ENCODE measurements at places on chromosomes 7 and 10.

DNA sequence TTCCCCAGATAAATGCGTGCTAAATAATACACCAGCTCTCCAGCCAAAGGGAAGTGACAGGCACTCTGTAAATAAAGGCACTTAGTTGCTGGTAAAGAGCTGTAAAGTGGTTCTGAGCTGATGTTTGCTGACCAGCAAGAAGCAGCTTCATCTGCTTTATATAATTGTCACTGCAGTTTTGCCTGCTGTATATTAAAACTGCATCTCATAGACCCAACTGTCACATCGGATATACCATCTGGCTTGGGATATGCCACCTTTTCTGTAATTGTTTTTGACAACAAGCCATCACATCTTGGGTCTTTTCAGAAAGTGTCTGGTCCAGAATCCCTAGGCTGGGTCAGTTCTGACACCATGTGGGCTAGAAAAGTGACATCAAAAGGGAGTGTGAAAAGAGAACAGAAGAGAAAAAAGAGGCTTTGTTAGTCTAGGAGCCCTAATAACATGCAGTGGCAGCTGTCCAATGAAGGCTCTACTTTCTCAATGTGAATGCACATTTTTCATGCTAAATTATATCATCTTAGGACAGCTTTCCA is 697.6 kb downstream of the KCNMA1 start:
- DNase-seq = no peak

DNA sequence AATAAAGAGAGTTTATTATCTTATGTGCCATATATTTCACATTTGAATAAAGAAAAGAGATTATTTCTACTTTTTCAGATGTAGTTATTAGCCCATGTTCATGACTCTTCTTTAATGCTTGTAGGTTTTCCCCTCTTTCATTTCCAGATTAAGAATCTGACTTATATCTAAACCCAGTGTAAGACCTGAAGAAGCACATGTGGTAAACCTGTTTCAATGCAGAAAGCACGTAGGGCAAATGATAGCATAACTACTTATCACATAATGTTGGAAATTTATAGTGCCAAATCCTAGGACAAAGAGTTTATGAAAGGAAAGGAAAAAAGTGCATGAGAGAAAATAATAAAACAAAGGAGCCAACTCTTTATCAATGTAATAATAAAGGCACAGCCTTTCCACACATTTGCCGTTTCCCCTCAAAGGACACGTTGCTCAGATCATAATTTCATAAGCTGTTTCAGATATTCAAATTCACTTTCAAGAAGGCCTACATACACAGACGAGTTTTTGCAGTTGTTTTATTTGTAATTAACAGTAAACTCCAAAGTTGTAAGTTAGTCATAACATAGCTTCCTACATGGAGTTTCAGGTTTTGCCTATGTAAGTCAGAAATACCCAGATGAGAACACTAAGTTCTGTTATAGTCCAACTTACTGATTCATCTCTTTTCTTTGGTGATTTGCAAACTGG is 88.8 kb upstream of the MDFIC start:
- no peak for DNase-seq

DNA sequence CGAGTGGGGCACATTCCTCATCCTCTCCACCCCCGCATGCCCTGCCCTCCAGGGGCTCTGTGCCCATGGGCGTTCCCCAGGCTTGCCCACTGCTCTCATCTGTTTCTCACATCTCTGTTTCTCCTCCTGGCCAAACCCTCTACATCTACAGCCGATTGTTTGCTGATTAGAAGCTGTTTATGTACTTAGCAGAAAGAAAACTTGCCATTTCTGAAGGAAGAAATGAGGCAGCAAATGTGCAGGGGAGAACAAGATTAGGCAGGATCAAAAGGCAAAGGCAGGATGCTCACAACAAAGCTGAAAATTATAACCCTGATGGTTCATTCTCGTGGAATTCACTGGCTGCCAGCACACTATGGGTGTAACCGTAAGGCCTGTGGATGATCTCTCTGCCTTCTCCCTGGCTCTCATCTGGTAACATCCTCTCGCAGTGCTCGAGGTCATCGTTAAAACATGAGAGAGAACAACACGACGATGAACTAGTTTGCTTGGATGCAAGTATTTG is 111.6 kb upstream of the KLF14 start:
- no peak for DNase-seq

DNA sequence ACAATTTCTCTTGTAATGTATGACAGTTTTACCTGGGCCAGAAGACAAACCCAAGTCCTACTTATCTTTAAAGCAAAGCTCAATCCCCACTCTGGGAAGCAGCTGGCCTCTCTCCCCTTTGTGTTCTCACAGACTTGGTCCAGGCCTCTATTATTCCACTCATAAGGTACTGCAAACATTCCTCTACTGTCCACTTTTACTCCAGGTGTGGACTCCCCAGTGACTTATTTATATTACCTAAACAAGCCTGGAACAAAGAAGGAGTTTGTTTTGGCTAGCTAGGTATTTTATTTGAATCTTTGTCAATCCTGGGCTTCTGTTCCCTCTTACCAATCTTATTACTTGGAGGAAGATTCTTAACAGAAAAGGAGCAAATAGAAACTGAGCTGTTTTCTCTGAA is 163.5 kb downstream of the SKAP2 start:
- DNase-seq = no peak

- DNase-seq = no peak
Measured at GRCh38 chr7:50745336-50745735, 37.4 kb downstream of the GRB10 start.

- DNase-seq = no peak
Measured at GRCh38 chr7:34080513-34080912, 175.2 kb downstream of the BMPER start.

- DNase-seq = no peak
Measured at GRCh38 chr7:1752111-1752510, 82.0 kb downstream of the ELFN1 start.

GRCh38 chr7:140685407-140686087 is 11.0 kb upstream of the NDUFB2 start:
- DNase-seq = no peak

DNA sequence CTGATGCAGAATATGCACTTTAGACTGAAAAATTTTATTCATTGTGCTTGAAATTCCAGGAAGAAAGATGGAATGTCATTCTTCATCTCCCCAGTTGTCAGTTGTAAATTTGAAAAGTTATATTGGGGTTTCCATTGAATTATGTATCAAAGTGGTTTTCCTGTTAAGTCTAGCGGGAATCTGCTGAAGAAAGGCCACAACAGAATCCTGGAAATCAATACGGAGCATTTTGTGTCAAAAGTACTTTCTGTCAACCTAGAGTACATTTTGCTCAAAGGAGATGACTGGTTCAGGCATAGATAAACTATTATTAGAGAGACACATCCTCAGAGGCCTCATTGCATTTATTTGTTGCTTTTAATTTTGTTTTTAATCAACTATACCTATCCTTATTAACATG is 538.2 kb upstream of the SEMA3D start:
- DNase-seq = no peak

DNA sequence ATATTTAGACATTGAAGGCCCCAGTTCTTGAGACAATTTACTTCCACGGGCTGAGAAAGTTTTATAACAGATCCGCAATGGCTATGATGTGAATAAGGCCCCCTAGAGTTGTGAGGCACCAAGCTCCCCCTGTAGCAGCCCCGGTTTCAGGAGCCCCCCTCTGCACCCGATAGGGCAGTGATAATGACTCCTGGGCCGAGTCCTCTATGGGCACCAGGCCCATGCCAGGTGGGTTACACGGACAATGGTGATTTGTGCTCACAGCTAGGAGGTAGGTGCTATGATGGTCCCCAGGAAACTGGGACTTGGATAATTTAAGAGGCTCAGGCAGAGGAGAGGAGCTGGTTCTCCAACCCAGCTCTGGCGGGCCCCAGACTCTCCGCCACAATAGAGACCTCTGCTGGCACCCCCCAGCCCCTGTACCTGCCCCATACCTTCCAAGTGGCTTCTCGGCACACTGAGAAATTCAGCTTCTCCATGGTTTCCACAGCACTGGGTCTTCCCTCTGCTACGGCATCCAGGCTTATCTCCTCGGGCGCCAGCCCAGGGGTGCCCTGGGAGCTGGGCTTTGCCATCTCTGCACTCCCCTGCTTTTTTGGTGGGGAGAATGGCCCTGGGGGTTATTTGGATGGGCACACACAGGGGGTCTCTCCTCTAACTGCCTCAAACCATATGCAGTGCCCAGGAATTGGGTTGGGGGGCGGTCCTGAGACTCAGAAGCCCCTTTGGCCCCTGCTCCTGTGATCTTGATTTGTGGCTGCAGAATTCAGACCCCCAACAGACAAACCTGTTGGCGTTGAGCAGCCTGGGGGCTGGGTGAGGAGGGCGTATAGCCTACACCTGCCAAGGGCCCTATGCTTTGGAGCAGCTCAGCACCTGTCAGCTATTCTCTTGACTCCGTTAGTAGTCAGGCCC is 12.2 kb upstream of the KCP start:
- DNase-seq = no peak

- no peak for DNase-seq
Measured at GRCh38 chr10:21924511-21924910, 79.0 kb downstream of the DNAJC1 start.

DNA sequence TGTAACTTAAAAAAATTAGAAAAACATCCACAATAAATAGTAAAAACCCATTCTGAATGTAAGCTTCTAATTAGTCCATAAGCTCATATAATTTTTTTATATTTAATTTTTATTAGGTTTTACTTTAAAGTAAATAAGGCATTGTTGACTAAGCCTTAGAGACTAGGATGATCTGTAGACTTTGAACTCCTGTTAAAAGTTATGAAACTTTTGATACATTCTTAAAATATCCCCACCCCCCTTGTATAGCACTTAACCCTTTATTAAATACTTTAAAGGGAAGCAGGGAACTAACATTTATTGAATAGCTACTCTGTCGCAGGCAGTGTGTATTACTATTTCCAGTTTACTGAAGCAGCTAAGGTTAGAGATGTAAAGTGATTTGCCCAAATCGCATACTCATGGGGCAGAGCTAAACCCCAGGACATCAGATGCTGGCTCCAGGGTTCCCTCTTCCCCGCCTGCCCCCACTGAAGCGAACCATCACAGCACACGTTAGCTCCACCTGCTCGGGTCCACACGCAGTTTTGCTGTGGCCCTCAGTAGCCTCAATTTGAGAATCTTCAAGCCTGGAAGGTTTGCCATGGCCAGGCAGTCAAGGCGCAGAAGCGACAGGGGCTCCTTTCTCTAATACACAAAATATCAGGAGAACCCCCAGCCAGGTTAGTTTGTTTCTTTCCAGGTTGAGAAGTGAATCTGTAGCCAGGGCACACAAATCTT is 762 bp downstream of the PON1 start:
- DNase-seq = no peak

GRCh38 chr10:111089293-111089692 is 12.5 kb downstream of the ADRA2A start:
- no peak for DNase-seq

DNA sequence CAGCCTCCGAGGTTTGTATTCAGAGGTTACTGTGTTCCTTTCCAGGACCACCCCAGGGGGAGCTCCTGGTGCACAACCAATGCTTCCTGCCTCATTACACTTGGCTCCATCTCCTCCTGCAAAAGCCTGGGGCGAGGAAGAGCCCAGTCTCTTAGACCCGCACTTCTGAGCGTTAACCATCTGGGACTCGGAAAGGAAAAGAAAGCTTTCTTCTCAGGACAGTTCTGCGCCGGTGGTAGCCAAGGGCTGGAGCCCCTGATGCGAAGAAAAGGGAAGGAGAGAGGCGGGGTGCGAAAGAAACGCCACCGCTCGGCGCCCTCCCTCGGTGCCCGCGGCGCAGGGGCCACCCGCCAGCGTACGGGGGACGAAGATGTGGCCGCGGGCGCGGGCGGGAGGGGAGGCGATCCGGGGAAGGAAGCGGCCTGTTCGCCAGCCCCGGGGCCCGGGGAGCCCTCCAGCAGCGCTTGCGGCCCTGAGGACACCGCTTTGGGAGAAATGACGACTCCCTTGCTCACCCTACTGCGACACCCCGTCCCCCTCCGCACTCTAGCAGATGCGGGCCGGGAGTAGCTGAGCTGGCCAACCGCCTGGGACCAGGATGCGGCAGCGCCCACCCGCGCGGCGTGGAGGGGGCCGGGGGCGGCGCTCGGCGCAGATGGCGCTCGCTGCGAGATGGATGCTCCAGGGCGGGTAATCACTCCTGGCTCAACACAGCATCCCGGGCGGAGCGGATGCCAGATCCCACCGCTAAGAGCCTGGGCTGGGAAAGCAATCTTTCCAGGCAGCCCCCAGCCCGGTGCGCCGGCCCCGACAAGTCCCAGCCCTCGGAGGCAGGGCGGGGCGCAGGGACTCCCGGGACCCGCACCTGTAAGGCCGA is 1.3 kb downstream of the NRCAM start:
- DNase-seq = peak; percentile 72

GRCh38 chr10:18155321-18155720 is 15.1 kb downstream of the CACNB2 start:
- DNase-seq = no peak

- DNase-seq = no peak
Measured at GRCh38 chr10:70969188-70969587, 80.8 kb upstream of the PCBD1 start.

GRCh38 chr10:66940965-66941364 is 15.1 kb downstream of the LRRTM3 start:
- no peak for DNase-seq

DNA sequence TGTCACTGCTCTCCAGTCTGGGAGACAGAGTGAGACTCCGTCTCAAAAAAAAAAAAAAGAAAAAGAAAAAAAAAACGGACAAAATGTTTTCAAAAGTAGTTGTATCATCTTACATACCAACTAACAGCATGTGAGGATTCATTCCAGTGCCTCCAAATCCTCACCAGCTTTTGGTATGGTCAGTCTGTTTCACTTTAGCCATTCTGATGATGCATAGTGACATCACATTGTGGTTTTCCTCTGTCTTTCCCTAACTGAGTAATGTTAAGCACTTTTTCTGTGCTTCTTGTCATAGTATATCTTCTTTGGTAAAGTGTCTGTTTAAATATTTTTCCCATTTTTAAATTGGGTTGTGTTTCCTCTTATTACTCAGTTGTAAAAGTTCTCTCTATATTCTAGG is 251.4 kb upstream of the CTBP2 start:
- no peak for DNase-seq

DNA sequence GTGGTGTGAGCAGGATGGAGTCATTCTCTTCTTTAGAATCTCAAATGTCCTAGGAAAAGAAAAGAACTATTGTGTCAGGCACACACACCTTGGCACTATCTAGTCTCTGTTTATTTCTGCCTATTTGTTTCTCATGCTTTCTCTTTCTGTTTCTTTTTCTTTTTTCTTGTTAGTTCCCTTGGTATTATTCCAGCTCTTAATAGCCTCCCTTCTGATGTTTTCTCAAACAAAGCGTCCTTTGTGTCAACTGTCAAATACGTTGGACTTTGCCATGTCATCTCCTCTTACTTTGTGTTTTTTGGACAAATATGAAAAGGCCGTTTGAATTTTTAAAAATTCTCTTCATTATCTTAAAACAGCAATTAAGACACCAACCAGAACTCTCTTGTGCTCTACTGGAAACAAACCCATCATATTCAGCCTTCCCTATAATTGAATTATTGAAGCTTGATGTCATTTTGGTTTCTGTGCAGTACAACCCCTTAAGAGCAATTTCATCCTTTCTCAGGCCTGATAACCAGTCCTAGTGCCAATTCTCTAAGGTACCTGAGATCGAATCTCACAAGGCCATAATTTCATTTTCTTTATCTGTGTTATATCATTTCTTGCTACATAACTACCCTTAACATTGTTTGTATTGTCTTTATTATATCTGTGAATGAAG is 497.8 kb upstream of the NRP1 start:
- no peak for DNase-seq

- DNase-seq = no peak
Measured at GRCh38 chr10:3364768-3365480, 192.3 kb upstream of the PITRM1 start.

- no peak for DNase-seq
Measured at GRCh38 chr7:151859111-151859947, 17.6 kb downstream of the PRKAG2 start.

- no peak for DNase-seq
Measured at GRCh38 chr7:156998988-156999957, 11.2 kb downstream of the MNX1 start.

Data from DMS 273 treated with DMSO at 0.1 percent for 48 hours (cell line).